ENCODE measurements at places on chromosomes 6 and 20. TPM values are rescaled to one million over a fixed set of nuclear protein-coding genes. Genes with fewer than 3 reads are reported as not detected.

DNA sequence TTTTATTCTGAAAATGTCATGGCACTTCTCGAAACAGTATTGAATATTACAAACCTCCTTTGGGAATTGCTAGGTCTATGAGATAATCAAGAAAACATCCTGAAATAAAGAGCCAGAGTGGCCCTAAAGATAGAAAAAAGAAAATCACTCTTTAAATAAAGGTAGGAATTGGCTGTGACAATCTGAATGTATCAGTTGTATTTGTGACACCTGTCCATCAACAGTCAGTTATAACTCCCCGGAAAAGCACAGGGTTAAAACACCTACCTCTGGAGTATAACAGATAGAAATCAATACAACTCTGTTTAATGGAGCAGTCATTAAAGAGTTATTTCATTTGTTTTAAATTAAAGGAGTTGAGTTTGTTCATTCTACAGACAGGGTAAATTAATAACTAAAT lies 21.2 kb downstream of the RNF24 start:
- ATAC-seq: no peak

DNA sequence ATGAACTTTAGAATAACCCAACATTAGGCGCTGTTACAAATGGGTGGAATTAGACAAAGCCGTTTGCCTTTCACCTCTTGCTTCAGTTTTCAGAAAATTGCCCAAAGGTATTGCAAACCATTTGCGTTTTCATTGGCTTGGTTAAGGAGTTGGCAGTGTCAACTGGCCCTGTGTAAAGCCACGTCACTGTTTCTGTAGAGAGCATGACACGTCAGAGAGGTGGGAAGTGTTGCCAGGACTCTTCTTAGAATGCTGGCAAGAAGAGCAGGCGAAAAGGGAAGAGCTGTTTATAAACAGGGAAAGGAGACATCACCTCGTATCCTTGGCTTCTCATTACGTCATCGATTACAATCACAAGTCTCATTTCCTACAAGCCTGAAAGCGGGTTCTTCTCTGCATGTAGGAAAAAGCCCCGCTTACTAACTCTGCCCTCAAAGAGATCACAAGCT lies 4.2 kb upstream of the IRF4 start:
- ATAC-seq: no peak

Gene CNR1
- total RNA-seq: 0.92 TPM

Gene TGM2
- 1.1 TPM for total RNA-seq

- ATAC-seq: no peak
Measured at GRCh38 chr6:131823276-131823902, 15.6 kb downstream of the ENPP1 start.

DNA sequence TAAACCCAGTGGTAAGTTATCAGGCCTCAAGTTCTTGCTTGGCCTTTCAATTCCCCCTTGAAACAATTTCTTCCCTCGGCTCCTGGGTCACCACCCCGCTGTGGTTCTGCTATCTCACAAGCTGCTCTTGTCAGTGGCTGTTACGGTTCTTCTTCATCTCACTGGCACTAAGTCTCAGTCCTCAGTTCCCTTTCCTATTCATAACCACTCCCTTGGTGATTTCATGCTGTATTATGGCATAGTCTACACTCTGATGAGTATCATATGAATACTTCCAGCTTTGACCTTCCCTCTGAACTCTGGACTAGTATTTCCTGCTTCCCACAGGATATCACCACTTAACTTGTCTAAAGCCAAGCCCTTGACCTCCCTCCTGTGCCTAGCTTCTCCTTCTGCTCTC lies 7.9 kb downstream of the TAAR1 start:
- ATAC-seq: no peak

DNA sequence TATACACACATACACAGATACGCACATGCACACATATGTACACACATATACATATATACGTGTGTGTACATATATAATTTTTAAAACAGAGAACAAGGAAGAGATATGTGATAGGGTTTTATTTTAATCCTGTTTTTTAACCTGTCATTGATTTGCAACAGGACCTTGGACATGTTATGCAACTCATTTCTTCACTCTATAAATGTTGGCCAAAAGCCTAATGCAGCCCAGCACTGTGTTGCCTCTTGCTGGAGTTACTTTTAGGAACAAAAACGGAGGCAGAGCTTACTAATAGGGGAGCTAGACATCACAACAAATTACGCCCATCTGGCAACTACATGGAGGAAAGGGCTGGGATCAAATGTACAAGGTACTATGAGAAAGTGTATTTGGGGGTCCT lies 179.9 kb upstream of the TAB2 start:
- no peak for ATAC-seq

Gene TAGAP
- 0.38 TPM for total RNA-seq

All from motor neuron (in vitro differentiated cells).